ENCODE measurements at places on chromosomes 3 and 15.
A peak's percentile ranks its signal among the peaks of the same experiment; 100 is the strongest.

DNA sequence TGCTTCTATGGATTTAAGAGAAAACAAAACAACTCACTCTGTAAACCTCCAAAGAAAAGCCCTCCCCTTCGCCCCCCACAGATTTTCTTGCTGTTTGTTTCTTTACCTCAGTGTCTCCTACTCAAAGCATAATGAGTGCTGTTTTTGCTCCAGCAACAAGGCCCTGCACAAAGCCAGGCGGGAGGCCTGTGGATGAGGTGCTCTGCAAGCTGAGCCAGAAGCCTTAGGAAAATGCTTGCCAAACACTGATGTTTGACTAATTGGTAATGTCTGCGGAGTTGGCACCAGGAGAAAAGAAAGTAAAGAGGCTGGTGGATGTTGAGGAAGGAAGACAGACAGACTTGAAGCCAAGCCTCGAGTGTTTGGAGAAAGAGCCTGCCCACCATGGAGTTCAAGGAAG is 99.7 kb downstream of the RARB start:
- no peak for DNase-seq

- DNase-seq: peak; percentile 18
Observed at GRCh38 chr15:80695911-80696661, 976 bp downstream of the ABHD17C start.

- peak; percentile 1 for DNase-seq
Observed at GRCh38 chr3:104291437-104291851, 1075.3 kb upstream of the ALCAM start.

DNA sequence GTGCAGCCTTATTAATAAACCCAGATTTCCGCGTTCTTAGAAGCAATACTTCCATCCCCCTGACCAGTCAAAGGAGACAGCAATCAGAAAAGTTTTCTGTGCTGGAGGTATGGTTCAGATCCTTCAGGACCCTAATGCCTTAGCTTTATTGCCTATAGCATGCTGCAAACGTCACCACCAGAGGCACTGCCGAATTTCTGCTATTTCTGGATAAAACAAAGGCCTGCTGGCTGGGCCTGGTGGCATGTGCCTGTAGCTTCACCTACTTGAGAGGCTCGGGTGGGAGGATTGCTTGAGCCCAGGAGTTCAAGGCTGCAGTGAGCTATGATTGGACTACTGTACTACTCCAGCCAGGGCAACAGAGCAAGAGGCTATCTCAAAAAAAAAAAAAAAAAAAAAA is 407.2 kb downstream of the FOXP1 start:
- DNase-seq: no peak

GRCh38 chr3:101146946-101147345 is 153.7 kb upstream of the ABI3BP start:
- no peak for DNase-seq

- DNase-seq: peak; percentile 93
Observed at GRCh38 chr15:70023064-70023768, 74.5 kb downstream of the TLE3 start.

GRCh38 chr3:66488492-66488891 is 12.3 kb downstream of the LRIG1 start:
- DNase-seq: no peak

GRCh38 chr15:78527325-78527724 is 12.9 kb upstream of the PSMA4 start:
- DNase-seq: no peak

- DNase-seq: no peak
Observed at GRCh38 chr3:178500631-178501030, 35.6 kb upstream of the KCNMB2 start.

GRCh38 chr3:66615643-66616301 is 115.0 kb upstream of the LRIG1 start:
- DNase-seq: no peak

- no peak for DNase-seq
Observed at GRCh38 chr15:90910441-90911301, 7.6 kb downstream of the MAN2A2 start.

All from CD4-positive, alpha-beta T cell treated with Interleukin-4 for 4 hours (primary cell).